ENCODE measurements at places on chromosomes 3 and 15. TPM values are rescaled to one million over a fixed set of nuclear protein-coding genes. Genes with fewer than 3 reads are reported as not detected.

DNA sequence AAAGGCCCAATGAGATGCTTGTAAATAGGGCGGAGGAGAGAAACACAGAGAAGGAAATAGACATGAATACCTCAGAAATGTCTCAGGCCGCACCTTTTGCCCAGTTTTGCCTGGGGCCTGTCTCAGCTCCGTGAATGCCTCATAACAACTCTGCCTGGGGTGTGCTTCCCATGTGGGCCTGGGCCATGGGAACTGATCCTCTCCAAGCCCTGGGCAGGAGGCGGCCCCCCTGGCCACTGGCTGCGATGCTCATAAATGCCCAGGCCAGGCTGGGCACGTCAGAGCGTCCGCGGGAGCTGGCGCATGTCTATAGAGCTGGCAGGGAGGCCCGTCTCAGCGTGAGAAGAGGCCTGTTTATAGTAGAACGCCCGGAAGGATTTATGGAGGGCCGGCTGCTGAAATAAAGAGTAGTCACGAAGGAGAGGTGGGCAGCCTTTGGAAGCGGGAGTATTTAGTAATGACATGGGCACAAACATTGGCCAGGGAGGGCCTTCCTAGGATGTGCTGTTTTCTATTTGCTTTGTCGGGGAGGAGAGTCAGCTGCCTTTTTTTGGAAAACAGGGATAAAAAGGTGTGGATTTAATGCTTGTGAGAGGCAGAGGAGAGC, 85.9 kb upstream of the IGF1R start:
- DNase-seq: no peak

DNA sequence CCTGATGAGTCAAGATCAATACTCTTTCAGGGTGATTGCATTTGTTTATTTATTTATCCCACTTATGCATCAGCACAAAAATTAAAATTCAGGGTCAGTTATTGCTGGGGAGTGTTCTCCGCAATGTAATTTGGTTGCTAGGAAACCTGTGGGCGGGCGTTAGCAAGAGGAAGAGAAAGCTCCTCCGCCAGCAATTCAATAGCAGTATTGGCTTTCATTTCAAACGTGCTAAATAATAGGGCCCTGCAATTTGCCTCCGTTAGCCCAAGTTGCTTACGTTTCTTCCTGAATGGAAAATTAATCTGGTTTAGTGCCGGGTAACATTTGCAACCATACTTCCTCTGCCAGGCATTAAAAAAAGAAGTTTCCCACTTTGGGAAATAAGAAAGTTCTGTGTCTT, 35.5 kb upstream of the PLCL2 start:
- peak; percentile 91 for DNase-seq

GRCh38 chr3:55505776-55506175, 18.7 kb upstream of the WNT5A start:
- no peak for DNase-seq

GRM7 gene
- total RNA-seq: 0.04 TPM

SHQ1 gene
- 20.7 TPM for total RNA-seq

ATP8B4 gene
- 4.9 TPM for total RNA-seq
